Naive thymus-derived CD8-positive, alpha-beta T cell (primary cell): ENCODE measurements at places on chromosomes 5 and 9. TPM values are rescaled to one million over a fixed set of nuclear protein-coding genes. Genes with fewer than 3 reads are reported as not detected.

SPATA31D4 gene
- not detected for total RNA-seq

DNA sequence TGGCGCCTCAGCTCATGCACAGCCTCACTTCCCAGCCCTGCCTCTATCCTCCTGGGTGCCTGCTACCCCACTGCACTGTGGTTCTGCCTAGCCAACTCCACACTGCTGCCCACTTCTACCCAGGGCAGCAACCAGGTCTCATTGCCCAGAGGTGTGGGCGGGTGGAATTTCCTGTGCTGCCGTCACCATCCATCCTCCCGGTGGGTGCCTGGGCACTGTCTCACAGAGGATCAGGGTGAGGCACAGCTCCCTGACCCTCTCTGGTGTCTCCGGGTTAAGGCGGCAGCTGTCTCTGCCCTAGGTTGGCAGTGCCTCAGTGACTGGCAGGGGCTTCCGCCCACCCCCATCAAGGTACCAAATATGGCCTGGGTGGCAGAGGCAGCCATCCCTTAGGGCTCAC, 4.3 kb upstream of the MTMR12 start:
- DNase-seq: no peak

CD74 gene
- total RNA-seq: 288 TPM

DNA sequence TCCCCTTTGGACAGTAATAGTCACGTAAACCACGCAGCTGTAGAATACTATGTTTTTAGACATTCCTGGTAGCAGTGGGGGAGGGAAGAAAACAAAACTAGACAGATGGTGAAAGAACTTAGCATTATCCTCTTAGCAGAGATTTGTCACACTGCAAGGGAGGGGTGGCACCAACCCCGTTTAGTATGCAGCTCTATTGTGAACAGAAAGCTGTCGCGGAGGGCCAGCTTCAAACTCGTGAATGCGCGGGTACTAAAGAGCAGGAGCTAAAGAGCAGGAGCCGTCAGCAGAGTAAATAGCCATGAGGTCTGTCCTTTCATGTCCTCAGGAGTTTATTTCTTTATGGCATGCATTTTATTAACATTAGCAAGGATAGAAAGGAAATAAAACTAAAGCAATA, 141.9 kb upstream of the SLC12A2 start:
- DNase-seq: no peak

DNA sequence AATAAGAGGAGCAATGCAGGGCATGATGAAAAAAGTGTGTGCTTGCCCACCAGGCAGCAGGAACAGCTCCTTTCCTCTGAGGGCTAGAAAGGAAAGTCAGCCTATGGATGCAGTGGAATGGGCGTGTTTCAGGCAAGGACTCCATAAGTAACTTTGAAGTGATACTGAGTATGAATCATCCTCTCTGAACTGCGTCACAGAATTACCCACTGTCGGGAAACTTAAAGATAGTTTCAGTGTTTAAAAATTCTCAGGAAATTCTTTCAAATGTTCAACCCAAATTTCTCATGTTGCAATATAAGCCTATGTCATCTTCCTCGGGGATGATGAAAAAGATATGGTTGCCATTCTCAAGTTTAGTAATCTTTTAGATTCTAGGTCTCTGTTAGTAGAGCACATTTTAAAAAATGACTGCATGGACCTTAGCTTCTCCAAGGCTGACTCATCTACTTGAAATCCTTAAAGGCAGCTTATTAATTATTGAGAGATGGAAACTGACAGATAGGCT, 27.7 kb downstream of the PTCD2 start:
- DNase-seq: no peak

PRR7 gene
- total RNA-seq: 7.7 TPM
